ENCODE measurements at places on chromosomes 13 and 19.

- no peak for DNase-seq
Observed at GRCh38 chr13:70792121-70792520, 683.9 kb upstream of the KLHL1 start.

DNA sequence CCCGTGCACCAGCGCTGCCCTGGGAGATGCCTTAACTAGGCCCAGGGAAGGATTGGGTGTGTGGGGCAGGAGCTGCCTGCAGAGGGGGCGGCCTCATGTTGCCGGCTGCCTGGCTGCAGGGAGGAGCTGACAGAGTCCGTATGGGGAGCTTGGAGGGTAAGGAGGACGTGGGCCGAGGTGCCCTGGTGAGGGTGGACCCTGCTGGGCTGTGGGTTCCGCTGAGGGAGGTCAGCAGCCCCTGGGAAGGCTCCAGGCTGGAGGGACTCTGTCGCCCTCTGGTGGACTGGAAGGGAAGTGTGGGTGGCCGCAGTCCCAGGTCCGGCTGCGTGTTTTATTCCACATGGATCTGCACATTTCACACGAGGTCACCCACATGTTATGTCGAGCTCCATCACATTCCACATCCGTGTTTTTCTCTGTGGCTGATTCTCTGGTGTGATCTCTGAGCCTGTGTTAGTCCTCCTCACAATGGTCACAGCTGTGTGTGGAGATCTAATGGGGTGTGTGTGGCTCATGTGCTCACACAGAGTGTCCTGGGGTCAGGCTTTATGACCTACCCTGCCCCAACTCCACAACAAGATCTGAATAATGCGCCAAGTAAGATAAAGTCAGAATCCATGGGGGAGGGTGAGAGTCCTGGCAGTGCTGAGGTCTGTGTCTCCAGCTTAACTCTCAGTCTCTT, 1.8 kb upstream of the CEACAM8 start:
- no peak for DNase-seq

DNA sequence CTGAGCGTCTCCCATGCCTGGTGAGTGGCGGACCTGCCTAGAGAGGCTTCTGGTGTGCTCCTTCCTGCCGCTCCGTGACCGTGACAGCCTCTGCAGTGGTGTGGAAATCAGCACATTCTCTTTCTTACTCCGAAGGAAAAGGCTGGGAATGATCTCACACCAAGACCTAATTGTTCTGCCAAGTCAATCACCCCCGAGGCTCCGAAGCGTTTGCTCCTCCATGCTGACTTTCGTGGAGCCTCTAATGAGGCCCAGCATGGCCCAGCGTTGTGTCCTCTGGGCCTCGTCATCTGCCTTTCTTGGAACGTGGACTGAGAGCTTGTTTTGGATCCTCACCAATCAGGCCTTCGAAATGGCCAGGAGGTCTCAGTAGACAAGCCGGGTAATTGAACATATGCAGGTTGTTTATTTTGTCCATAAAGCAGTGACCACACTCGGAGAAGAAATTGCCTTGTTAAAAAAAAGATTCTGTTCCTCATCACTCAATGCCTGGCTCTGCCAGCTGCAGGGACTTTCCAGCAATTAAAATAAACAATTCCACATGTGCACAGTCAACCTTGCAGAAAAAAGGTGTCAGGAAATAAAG, 107.1 kb downstream of the UBL3 start:
- peak; percentile 39 for DNase-seq

- DNase-seq = no peak
Observed at GRCh38 chr19:41936416-41936850, 8.2 kb upstream of the ERFL start.

DNA sequence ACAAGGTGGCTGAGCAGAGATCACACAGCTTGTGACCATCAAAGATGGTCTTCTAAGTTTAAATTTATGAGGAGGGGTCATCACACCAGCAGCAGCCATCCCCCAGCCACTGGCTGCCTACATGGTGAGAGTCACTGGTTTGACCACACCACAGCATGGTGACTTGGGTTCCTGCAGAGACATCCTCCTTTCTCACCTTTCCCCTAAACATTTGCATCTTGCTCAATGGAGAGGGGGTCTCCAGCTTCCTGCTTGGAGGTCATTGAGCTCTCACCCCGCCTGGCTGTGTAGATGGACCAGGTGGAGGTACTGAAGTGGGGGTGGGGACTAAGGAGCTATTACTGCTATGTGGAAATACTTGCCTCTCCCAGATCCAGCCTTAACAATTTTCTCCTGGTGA, 247.6 kb upstream of the ARGLU1 start:
- no peak for DNase-seq

GRCh38 chr19:49795615-49796014, 17.5 kb downstream of the FUZ start:
- DNase-seq = no peak

GRCh38 chr13:90806016-90806615, 541.4 kb upstream of the MIR17HG start:
- DNase-seq = no peak

DNA sequence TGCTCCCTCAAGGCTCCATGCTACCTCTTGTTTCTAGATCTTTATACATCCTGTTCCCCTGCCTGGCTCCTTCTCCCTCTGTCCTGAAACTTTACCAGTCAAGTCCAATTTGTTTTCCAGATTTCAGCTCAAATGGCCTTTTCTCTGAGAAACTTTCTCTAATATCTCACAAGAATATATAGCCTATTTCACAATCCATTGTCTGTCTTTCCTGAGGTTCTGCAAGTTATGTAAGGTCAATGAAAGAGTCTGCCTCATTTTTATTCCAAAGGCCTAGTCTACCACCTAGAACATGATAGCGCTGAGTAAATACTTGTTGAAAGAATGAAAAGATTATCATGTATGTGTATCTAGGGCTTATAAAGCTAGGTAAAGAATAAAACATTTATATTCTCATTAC, 348.8 kb downstream of the SPRY2 start:
- no peak for DNase-seq

DNA sequence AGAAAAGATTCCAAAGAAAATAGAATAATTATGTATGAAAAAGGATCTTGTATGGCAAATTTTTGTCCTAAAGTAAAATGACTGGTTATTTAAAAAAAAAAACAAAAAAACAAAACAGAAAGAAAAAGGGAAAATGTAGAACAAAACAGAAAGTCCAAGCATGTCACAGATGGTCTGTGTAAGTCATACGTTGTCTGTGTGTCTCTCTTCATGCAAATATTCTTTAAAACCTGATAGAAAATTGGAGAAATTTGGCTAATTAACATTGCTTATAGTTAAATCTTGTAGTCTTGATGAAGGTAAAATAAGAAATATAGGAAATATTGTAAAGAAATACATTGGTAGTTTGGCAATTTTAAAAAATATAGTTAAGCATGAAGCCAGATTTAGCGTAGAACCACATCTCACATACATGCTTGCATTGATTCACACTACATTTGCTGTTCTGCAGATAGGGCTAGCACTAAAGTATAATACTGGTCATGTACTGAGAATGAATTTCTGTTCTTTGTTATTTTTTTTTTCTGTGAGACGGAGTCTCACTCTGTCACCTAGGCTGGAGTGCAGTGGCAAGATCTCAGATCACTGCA, 58.4 kb downstream of the SPRYD7 start:
- no peak for DNase-seq

DNA sequence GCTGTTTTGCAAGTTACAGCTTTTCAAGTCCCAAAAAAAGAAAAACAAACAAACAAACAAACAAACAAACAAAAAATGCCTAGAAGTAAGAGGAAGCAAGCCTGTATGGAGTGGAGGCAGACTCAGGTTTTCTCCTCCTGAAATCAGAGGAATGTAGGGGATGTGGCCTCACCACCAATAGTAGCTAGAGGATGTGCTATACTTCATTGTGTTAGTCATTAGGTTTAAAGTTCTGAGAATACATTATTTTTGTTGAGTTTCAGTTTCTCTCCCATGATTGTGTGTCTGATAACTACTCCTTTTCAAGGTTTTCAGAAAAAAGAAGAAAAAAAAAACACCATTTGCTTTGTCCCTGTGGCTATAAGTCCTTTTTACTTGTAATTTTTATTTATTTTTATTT, 524.5 kb downstream of the GPC6 start:
- no peak for DNase-seq

GRCh38 chr13:40063703-40064102, 408.2 kb downstream of the COG6 start:
- DNase-seq = no peak

DNA sequence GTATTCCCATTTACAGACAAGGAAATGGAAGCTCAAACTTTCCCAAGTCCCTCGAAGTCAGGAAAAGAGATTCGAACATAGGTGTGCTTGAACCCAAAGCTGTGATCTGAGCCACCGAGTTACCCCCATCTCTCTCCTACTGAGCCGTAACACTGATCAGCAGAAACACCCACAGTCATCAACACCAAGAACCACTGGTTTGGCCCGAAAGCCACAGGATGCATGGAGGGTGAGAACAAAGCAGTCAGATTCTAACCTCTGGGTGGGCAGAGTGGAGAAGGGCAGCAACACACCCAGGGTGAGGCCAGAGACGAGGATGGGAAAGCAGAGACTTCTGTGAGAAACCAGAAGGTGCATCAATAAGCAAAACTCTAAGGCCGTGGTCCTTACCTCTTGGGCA, 27.7 kb upstream of the POU2F2 start:
- DNase-seq = no peak

DNA sequence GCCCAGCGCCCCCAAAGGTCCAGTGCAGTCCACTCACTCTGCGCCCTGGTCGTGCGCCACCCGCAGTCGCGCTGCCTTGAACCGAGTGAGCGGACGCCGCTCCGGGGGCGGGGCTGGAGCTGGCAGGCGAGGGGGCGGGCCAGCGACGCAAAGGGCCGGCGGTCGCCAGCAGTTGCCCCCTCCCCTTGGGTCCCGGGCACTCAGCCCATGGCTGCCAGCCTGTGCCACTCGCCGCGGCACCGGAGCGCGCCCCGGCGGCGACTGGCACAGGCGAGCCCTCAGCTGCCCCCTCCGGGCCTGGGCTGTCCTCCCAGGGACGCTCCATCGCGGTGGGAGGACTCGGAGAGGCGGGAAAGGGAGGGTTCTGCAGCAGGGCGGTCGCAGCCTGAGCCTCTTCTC, at the start of gene S1PR5:
TSS of gene S1PR5 (minus strand) at position 87 of the 399 bp plus-strand sequence. CDS start 2,436 bp downstream, outside the sequence.
- no peak for DNase-seq

- peak; percentile 23 for DNase-seq
Observed at GRCh38 chr19:38233740-38234251, 9.8 kb upstream of the DPF1 start.

All from T1000 (cell line).